ENCODE measurements at places on chromosomes 3 and 15.

DNA sequence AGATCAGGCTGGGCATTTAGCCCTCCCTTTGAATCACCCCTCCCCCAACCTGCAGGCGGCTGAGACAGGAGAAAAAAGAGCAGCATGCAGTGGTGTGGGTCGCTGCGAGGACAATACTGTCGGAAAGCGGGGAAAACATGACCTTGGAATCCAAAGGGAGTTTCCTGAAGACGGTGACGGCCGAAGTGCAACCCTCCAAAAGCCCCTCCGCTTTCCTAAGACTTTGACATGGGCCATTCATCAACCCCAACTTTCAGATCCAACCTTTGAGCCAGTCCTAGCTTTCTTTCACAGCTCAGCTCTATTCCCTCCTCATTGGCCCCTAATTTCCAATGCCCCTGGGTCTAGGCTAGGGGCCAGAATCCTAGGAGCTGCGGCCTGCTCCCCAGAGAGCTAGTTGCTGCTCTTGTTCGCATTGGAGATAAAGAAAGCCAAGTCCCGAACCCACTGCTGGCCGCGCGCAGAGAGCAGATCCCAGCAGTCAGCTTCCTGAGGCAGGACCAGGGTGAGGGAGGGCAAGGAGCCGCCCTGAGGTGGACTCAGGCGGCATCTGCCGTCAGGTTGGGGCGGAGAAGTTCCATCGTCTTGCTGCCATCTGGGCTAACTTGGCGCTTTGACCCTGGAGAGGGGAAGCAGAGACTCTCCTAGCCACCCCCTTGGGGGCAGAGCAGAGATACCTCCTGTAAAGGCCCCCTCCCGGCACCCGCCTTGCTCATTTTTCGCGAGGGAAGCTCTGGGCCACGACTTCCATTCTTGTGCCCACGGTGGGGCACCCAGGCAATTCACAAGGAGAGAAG lies 914 bp downstream of the ZIC4 start:
- no peak for DNase-seq

- no peak for DNase-seq
Measured at GRCh38 chr3:60250810-60251209, 1000.4 kb downstream of the FHIT start.

GRCh38 chr3:135869439-135870105 lies 96.0 kb upstream of the PPP2R3A start:
- DNase-seq: no peak

DNA sequence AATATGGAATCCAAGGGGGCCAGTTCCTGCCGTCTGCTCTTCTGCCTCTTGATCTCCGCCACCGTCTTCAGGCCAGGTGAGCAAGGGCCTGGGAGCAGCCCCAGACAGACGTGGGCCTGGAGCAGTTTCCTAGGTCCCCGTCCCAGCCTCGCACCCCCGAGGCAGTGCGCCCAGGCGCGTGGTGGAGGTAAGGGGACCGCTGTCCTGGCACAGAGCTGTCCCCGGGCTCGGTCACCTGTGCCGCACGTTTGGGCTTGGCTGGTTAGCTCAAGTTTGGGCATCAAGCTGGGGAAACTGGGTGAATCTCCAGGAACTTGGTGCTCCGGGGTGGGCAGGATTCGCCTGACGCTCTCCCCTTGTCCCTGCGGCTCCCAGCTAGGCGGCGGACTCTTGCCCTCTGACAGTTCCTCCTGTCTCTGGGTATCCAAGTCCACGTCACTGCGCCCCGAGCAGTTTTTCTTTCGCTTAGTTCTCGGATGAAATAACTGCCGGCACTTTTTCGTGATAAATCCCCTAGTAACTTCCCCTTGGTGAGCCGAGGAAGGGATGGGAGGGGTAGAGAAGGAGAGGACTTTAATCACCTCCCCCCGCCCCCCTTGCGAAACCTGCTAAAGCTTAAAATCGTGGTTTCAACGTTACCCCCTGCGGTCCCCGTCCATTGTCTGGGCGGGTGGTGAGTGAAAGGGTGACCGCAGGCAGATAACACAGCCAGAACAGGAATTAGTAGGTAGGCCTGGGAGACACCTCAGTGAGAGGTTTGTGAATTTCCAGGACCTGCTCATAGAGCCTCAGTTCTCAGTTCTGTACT lies 901 bp downstream of the ALCAM start:
- DNase-seq: peak; percentile 79

DNA sequence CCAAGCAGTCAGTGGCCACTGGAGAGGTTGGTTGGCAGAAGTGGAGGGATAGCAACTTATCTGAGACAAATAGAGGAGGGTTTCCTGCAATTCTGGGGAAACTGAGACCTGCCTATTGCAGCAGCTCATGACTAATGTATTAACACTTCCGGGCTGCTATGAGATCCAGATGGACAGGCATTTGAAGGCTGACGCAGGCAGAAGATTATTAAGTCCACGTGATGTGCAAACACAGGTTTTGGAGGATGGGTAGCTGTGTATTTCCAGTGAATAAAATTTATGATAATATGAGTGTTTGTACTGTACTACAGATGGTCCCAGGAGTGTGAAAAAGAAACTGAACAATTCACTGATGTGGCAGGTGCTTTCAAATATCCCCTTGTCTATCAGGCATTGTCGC lies 28.5 kb upstream of the CFAP161 start:
- no peak for DNase-seq

DNA sequence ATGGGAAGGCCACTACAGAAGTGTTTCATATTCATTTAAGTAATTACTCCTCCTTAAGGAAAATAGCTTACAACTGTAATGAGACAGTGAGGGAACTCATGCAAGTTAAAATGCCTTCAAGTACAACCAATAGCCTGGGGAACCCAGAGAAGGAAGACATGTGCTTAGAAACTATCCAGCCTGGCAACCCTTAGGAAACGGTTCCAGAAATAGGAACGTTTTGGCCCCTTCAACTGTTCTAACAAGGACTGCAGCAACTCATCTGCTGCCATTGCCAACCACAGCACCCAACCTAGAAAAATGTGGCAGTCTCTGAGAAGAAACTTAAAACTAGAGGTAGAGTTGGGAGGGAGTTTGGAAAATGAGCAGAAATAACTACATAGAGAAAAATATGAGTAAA lies 147.5 kb upstream of the STRIT1 start:
- no peak for DNase-seq

GRCh38 chr3:137998121-137999042 lies 11.6 kb upstream of the CLDN18 start:
- no peak for DNase-seq

DNA sequence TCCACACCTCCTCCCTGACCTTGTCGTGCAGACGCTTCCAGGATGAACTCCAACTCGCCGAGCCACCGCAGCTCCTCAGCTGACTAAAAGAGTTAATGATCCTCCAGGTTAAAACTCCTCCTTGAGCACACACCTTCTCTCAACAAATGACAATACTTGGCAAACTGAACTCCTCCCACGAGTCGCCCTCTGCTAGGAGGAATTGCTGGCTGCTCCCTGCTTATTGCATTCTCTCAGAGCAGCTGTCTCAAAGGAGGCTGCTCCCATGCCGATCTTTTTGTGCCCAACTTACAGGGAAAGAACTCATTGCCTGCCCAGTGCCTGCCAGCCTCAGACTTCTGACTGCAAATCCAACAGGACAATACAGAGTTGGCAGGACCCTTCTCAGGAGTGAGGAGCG lies at the start of gene ATP13A4:
Gene ATP13A4 (minus strand): TSS at position 85 of the 400 bp plus-strand sequence. CDS start 96 bp downstream, outside the sequence.
- DNase-seq: no peak

DNA sequence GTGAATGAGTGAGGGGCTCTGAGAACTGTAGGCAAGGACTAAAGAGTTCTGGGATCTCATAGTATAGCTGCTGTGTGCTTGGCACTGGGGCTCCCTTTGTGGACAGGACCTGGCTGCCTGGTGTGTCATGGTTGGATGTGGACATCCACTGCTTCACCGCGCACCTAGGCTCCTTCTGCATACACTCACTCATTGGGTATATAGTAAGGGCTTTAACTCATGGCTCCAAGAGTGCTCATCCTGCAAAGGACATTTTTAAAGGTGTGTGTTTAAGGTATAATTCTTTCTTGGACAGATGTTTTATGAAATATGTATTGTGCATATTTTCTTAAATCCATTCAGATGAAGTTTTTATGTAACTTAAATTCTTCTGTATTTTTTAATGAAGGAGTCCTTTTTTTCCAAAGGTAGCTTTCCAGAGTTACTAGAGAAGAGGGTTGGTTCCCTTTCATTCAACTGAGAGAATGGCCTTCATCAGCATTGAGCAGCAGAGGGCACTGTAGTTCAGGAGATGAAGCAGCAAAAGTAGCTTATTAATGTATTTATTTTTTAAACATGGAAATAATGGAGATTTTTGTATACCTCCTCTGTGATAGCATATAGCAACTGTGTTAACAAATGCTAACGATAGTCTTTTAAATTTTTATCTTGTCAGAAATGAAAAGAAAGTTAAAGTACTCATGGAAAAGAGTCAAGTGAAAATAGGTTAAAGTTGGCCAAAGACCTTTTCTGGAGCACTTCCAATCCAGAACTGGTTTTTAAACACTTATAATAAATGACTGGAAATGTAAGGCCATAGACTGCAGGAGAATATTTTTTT lies 25.2 kb downstream of the OXNAD1 start:
- peak; percentile 73 for DNase-seq

- peak; percentile 75 for DNase-seq
Measured at GRCh38 chr15:73677146-73677607, 7.0 kb upstream of the CD276 start.

- DNase-seq: no peak
Measured at GRCh38 chr3:59998058-59998457, 948.2 kb upstream of the CFAP20DC start.

GRCh38 chr3:124777762-124778470 lies 47.7 kb downstream of the UMPS start:
- no peak for DNase-seq

DNA sequence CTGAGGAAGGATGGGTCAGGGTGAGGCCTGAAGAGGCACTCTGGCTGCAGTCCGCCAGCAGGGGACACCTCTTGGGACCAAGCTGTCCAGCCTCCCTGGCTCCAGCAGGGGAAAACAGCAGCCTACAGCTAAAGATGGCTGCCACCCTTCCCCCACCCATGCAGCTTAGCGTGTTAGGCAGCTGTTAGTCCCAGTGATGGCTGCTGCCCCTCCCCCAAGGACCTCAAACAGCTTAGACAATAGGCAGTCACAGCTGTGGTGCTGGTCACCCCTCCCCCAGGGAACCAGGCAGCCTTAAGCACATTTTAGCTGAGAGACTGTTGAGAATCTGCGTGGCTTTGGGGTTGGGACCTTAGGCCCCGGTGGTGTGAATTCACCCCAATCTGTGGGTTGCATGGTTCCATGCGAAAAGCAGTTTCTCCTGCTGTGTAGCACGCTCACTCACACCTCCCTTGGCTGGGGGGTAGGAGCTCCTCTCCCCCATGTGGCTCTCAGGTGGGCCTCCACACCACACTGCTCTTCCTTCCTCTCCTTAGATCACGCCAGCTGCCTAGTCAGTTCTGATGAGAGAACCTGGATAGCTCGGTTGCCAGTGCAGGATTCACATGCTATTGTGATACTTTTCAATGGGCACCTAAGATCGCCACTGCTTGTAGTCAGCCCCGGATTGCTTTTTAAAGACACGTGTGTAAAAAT lies 140.5 kb upstream of the CADPS start:
- DNase-seq: no peak

- DNase-seq: peak; percentile 48
Measured at GRCh38 chr3:16311960-16312451, 47.0 kb downstream of the OXNAD1 start.

- DNase-seq: no peak
Measured at GRCh38 chr3:197835509-197835908, 44.5 kb downstream of the LRCH3 start.

GRCh38 chr3:188685789-188686188 lies 486.0 kb upstream of the TPRG1 start:
- no peak for DNase-seq

- no peak for DNase-seq
Measured at GRCh38 chr3:39232859-39233258, 40.5 kb upstream of the XIRP1 start.

DNA sequence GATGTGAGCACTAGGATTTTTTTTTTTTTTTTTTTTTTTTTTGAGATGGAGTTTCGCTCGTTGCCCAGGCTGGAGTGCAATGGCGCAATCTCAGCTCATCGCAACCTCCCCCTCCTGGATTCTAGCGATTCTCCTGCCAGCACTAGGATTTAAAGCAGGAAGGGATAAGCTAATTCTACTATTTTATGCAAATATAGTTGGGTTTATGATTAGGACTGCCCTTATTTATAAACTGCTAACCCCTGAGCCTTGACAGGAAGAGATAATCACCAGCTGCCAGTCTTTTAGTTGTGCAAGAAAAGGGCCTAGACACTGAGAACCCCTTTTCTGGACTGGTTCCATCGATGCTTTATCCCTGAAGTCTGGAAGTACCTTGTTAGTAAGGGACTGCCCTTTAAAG lies 36.7 kb downstream of the IFT57 start:
- peak; percentile 78 for DNase-seq

GRCh38 chr15:75827691-75828090 lies 15.6 kb upstream of the UBE2Q2 start:
- DNase-seq: no peak

- DNase-seq: no peak
Measured at GRCh38 chr15:91254766-91255165, 154.7 kb downstream of the SV2B start.

GRCh38 chr3:197343656-197344408 lies 45.4 kb upstream of the DLG1 start:
- peak; percentile 53 for DNase-seq

DNA sequence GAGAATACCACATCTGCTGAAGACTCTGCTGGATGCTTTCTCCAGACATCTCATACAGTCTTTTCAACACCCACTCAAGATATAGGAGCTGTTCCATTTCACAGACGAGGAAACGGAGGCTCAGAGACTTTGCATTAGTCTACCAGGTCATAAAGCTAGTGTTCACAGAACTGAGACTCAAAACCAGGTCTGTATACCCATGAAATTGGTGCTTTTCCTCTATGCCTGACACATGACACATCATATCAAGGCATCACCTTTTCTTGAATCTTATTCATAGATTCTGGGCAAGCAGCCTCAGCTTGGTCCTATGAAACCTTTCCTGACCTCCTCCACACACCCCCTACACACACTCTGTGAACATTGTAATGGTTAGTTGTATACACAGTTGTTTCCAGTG lies 101.2 kb downstream of the LPP start:
- DNase-seq: no peak

DNA sequence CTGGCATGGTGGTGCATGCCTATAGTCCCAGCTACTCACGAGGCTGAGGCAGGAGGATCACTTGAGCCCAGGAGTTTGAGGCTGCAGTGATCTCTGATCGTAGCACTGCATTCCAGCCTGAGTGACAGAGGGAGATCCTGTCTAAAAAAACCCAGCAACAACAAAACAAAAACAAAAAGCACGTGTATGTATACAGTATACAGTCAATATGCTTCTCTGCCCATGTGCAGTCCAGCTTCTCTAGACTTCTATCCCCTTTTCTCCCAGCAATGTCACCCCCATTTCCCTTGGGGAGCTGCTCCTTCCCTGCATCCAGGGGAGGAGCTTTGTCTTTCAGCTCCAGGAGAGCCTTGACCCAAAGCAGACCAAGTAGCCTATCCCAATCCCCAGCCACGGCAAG lies 20.0 kb upstream of the GRIP2 start:
- no peak for DNase-seq

- DNase-seq: no peak
Measured at GRCh38 chr15:100349321-100349695, 7.5 kb upstream of the ADAMTS17 start.

DNA sequence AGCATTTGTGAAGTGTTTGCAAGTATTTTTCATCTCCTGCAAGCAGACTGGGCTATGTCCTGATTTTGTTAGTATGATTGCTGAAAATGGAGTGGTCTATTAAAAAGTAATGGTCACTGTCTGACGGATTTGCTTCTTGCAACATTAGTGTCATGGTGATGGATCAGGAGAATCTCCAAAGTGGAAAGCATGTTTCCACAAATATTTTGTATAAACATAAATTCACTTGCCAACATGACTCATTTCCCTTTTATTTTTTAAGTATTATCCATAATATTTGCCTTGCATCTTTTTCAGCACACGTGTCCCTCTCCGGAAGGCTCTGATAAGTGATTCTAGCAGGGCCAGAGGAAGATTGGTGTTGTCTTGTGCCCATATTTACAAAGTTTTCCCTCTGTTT lies 27.4 kb upstream of the CACNA2D3 start:
- DNase-seq: peak; percentile 1
